Activated T-helper 17 cell treated with anti-CD3 and anti-CD28 coated beads, Interleukin-2, amount 50 U/mL, for 72 hours (primary cell): ENCODE measurements at places on chromosomes 7 and 10.

DNA sequence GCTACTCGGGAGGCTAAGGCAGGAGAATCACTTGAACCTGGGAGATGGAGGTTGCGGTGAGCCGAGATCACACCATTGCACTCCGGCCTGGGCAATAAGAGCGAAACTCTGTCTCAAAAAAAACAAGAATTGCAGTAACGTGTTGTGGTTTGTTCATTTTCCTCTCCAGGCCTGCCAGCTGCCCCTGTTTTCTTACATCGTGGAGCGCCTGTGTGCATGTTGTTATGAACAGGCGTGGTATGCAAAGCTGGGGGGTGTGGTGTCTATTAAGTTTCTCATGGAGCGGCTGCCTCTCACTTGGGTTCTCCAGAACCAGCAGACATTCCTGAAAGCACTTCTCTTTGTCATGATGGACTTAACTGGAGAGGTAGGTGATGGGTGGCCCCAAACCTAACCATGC is 52.1 kb downstream of the TRRAP start:
- ATAC-seq, result peak; percentile 60

DNA sequence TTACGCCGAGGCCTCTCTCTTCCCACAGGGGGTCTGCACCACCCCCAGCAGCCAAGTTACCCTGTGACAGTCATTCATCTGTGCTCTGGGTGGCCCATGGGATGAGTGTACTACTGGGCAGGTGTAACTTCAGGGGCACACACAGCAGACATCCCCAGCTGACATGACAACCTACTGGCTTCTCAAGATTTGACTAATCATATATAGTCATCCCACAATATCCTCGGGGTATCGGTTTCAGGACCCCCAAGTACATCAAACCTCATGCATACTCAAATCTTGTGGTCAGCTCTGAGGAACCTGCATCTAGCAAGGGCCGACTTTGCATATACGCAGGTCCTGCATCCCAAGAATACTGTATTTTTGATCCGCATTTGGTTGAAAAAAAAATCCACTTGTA is 336.9 kb upstream of the C7orf33 start:
- ATAC-seq, result no peak

GRCh38 chr7:14606101-14606500 is 296.4 kb downstream of the DGKB start:
- no peak for ATAC-seq

DNA sequence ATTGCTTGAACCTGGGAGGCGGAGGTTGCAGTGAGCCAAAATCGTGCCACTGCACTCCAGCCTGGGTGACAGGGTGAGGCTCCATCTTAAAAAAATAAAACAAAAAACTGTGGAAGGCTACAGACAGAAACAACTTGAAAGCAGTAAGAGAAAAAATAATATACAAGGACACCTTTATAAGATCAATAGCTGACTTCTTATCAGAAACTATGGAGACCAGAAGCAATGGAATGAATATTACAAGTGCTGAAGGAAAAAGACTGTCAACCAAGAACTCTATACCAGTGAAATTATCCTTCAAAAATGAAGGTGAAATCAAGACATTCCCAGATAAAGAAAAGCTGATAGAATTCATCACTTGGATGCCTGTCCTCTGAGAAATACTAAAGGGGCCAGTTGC is 49.0 kb downstream of the RBAK start:
- no peak for ATAC-seq

- ATAC-seq, result no peak
These were observed 75.2 kb upstream of the KIF5B start for GRCh38 chr10:32131388-32131787.

- ATAC-seq, result no peak
These were observed 2.1 kb upstream of the DHX32 start for GRCh38 chr10:125883211-125883610.

DNA sequence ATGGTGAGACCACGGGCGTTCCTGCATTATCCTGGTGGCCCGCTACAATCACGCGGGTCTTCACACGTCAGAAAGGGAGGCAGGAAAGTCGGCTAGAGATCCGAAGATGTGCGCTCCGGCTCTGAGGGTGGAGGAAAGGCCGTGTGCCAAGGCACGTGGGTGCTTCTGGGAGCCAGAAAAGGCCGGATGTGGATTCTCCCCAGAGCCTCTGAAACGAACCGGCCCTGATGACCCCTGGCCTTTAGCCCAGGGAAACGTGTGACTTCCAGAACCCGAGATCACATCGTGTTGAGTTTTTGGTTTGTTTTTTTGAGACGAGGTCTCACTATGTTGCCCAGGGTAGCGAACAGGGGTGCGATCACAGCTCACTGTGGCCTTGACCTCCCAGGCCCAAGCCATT is 244.2 kb downstream of the ELFN1 start:
- no peak for ATAC-seq
